ENCODE measurements at places on chromosomes 5 and 9.
A peak's percentile ranks its signal among the peaks of the same experiment; 100 is the strongest.

GRCh38 chr9:129909851-129910250, 74.6 kb downstream of the USP20 start:
- no peak for DNase-seq

- no peak for DNase-seq
Measured at GRCh38 chr9:38363589-38363925, 28.9 kb upstream of the ALDH1B1 start.

DNA sequence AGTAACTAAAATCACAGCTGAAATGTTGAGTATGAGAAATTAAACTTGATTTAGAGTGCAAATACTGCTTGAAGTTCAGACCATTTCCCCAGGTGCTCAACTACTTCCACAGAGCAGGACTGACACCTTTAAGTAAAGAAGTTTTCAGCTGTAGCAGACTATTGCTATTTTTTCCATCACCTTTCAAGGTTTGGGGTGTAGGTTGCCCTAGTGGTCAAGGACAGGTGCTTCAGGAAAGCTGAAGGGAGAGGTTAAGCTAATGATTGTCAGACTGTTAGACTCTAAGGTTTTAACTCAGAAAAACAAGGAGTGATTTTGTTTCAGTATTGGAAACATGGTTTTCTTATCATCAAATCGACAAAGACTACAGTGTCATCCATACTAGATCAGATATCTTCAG, 162.1 kb downstream of the CCDC192 start:
- DNase-seq = no peak

- DNase-seq = no peak
Measured at GRCh38 chr9:117359910-117360309, 54.9 kb downstream of the ASTN2 start.

- DNase-seq = no peak
Measured at GRCh38 chr5:158492136-158492535, 607.6 kb downstream of the EBF1 start.

- DNase-seq = no peak
Measured at GRCh38 chr9:4743131-4743875, 2.3 kb upstream of the AK3 start.

GRCh38 chr5:159663986-159664385, 252.3 kb upstream of the ADRA1B start:
- no peak for DNase-seq

GRCh38 chr9:35728041-35728971, 3.7 kb downstream of the TLN1 start:
- peak; percentile 49 for DNase-seq

Data from stomach (tissue), 19 donors.